Pons (tissue), 1 donor: ENCODE measurements at places on chromosomes 5 and 9.

DNA sequence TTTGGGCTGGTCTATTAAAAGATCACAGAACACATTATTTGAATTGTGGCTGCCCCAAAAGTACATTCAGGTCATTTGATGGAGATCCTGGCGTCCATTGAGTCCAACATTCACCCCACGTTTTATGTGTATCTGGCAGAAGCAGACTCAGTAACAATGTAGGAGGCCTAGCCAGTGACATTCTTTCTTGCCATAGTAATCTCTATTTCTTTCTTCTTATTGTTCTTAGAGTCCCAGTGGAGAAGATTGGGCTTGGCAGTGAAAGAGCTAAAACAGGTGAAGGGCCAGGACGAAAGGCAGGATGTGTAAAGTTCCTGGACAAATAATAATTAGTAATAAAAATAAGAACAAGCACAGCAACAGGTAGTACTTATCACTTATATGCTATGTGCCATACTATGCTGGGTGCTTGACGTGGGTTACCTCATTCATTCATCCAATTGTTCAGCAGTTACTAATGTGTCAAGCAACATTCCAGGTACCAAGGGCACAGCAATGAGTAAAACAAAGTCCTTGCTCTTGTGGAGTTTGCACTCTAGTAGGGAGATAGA, 12.6 kb upstream of the ANKH start:
- no peak for DNase-seq

DNA sequence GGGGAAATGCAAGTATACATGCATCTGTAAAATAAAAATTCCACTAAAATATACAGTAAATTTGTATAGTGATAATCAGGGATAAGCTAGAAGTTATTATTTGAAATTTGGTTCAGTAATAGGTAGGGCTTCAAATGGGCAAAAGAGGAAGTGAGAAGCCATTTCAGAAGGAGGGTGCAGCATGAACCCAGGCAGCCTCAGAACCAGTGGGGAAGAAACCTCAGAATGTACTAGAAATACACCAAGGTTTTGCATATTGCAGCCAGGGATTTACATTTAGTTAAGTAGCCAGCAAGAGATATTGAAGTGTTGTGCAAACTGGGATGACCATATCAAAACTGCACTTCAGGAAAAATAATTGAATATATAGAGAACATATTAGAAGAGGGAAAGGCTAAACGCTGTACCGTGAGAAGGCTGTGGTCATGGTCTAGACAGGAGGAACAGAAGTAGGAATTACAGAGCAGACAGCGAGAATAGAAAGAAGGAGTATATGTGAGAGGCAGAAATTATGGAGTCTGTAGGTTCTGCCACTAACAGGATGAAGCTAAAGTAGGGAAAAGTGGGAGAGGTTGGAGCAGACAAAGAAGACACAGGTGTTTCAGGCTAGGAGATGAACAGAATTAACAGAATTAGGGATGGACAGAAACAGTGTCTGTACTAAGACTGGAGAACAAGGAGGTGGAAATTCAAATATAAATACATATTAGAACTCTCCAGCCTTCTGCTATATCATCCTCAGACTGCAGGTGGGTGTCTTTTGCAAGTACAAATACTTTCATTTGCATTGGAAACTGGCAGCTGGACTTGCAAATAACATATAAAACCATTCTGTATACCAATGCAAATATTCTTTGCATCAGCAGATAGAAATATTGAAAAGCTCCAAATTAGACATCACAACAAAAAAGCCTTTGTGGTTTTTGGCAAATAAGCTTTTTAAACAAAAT, 335.6 kb downstream of the ZNF608 start:
- no peak for DNase-seq

- DNase-seq: no peak
These were observed 212.7 kb downstream of the TTLL11 start for GRCh38 chr9:121880343-121880898.

DNA sequence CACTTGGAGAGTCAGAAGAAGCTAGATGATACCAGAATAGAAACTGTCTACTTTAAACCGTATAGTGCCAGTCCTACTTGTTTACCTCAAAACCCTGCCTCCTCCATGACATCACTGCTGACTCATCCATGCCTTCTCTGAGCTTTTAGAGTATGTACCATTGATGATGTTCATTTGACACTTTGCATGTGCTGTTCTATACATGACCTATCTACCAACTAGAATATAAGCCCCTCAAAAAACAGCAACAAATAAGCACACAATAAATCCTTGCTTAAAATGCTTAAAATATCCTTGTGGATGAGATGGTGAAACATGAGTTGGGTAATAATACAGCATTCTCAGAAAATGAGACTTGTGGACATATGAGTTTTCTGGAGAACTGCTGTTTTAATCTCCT, 2.6 kb downstream of the CTNNAL1 start:
- DNase-seq: no peak

DNA sequence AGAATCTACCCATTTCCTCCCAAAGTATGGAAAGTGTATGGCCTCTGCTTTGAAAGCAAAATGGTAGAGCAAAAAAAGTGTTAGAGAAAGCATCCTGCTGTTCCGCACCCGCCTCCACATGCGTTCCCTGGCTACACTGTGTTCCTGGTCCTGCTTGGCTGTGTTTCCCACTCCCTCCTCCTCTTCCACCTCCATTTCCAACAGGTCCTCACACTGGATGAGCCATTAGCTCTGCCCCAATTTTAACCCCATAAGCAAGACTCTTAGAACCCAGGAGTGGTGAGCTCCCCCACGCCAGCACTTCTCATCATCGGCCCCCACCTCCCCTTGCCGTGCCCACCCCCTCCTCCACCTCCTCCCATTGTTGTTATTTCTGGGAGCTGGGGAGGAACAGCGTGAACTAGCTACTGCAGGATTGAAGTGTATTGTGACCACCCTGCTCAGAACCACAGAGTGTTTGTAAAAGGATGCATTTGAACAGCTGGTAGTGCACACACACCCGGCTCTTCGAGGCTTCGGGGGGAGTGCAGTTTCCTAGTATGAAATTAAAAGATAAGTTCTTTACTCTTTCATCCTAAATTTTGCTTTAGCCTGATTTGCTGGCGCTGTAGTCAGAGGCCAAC, 120.0 kb downstream of the PDZD2 start:
- no peak for DNase-seq

DNA sequence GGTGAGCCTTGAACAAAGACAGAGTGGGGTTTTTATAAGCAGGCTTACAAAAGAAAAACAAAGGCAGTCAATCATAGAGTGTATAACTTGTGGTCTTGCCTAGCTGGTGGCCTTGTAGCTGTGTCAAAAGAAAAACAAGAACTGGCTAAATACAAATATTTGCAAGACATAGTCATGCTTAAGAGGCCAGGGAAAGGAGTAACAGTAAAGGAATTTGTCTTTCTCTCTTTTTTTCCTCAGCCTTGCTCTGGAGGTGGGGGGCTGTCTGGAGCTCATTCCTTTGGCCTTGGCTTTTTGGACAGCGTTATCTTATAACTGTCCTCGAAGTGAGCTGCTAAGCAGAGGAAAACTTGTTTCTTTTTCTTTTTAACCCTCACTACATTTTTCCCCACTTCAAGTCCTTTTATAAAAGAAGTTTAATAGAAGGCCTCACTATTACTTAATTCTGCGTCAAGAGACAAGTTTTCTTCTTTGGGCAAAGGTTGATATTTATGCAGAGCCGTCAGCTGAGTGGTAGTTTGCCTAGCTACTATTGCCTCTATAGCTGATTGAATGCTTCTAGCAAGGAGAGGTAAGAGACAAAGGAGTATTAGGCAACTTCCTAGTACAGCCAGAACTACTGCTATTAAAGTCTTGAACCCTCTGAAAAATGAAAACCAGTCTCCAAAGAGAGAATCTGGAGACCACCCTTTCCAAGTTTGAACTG, 14.3 kb downstream of the CEL start:
- DNase-seq: no peak

DNA sequence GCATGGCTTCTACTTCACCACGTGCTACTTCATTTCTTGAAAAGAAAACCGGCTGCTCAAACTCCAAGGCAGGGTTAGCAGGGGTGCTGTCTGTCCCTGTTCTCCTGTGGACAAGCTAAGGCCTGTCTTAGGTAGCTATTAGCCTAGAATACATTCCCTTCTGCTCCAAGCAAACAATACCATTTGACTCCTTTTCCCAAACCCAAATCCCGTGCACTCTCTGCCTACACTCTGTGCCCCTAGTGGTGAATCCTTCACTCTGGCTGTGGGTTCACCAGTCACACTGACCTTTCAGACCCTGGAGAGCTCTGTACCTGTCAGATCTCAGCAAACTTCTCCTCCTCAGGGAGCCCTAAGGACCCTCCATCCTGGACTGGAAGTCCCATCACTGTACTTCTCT, 211.6 kb downstream of the SLIT3 start:
- no peak for DNase-seq

DNA sequence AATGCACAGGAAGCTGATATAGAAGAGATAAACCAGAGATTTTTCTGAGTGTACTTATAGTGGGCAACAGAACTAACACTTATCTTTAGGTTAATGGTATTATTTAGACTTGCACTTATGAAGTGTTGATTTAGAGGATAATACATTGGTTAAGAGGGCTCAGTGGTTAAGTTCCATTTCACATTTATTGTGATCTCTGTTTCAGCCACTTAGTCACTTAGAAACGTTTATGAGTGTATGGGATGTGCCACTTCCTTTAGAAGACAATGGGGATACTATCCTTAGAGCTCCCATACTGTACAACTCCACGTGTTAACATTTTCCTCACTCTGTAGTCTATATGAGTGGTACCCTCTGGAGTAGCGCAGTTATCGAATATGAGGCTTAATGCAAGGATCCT, 57.5 kb downstream of the PIP5K1B start:
- DNase-seq: no peak
